ENCODE measurements at places on chromosomes 4 and X. TPM values are rescaled to one million over a fixed set of nuclear protein-coding genes. Genes with fewer than 3 reads are reported as not detected.

DNA sequence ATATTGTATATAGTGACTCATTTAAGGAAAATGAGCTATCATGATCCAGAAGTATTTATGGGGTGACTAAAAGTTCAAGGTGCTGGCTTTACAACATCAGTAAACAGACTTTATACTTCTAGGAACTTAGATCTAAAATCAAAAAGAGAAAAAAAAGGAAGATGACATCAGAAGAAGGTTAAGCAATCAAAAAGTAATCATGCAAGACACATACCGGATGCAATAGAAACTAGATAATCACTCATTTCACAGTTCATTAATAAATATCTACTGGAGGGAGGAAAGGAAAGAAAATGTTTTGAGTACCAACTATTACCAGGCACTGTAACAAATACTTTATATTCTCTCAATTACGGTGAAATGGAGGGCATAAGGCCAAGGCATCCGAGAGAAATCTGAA is 276.4 kb downstream of the SPRY1 start:
- peak; percentile 39 for DNase-seq

The POU3F4 gene
- total RNA-seq: not detected

GRCh38 chr4:37068580-37068979 is 176.0 kb upstream of the NWD2 start:
- DNase-seq: no peak

DNA sequence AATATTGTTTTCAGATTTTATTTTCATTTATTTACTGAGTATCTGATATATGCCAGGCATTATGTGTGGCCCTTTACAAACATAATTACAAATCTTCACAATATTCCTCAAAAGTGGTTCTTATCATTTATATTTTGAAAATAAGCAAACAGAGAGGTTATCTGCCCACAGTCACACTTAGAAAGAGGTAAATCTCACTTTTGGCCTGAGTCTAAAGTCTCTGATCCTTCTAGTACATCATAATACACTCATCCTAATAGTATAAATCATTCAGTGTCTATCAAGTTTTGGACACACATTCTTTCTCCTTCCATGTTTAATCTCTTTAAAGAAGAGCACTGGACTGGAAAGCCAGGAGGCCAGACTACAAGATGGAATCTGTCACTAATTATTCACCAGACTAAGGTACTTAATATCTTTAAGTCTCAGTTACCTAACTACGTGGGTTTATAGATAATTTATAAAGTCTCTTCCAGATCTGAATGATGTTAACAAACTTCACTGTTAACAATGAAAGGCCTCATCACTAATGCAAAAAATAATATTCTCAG is 281.3 kb downstream of the PPP3CA start:
- no peak for DNase-seq

All from foreskin keratinocyte (primary cell).